DMS79 treated with DMSO at 0.1 percent for 48 hours (cell line): ENCODE measurements at places on chromosomes 7 and 10.

- no peak for DNase-seq
Observed at GRCh38 chr7:50671386-50671785, 106.2 kb upstream of the DDC start.

DNA sequence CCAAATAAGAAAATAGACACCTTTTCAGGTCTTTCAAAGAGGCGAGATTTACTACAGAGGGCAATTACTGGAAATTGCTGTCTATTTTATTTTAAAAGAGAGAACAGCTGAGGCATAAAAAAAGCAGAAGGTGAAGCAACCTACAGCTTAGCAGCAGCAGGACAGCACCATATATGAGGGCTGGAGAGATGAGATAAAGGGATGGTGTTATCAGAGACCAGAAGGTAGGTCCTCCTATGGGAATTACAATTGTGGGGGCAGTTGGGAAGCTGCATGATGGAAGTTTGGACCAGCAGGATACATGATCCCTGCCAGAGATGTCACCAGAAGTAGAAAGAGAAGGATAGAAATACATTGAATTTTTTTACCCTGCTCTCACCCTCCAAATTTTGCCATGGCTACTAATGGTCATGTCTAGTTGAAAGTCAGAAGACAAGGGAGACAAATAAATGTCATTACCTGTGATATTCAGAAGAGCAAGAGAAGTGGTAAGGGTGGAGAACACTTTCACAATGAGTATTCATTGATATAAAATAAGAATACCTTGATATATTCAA, 77.2 kb upstream of the CALCR start:
- DNase-seq = no peak

- no peak for DNase-seq
Observed at GRCh38 chr10:12701696-12702095, 299.8 kb downstream of the CCDC3 start.

DNA sequence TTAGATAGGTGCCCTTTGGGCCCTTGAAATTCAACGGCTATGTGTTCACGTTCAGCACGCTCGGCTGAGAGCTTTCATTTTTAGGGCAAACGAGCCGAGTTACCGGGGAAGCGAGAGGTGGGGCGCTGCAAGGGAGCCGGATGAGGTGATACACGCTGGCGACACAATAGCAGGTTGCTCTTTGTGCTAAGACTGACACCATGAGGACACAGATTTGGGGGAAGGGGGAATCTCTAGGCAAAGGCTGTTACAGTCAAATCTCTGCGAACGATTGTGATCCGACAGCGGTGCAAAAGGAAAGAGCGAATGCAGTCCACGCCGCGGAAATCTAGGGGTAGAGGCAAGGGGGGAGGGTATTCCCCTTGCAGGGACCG, 667 bp downstream of the KLLN start:
- no peak for DNase-seq

DNA sequence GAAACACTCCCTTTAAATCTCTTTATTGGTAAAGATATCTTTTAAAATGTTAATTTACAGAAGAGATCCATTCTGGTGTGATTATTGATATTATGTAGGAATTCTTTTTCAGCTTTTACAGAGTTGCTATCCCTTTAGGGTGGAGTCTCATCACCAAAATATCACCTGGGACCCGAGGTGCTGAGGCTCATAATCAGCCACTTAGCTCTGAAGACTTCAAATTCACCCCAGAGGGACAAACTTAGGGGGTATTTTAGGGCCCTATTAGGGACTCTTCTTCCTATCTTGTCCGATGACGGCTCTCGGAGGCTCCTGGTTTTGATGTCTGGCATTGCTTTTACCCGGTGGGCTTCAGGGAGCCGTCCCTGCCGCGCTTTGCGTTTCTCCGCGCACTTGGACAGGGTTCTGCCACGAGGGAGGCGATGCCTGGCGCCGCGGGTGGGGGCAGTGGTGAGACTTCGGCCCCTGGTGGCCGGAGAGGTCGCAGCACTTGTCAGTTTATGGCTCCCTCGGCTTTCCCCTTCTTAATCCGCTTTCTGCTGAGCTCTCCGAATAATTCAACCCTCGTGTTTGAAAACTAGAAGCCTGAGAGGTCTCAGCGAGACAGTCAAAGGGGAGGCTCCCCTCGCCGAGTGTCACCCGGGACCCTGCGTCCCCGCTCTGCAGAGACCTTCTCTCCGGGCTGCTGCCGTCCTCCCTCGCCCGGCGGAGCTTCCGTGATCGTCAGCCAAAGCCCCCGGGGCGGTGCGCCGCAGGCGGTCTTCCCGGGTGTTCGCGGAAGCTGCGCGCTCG, 27.8 kb downstream of the RBM20 start:
- no peak for DNase-seq

DNA sequence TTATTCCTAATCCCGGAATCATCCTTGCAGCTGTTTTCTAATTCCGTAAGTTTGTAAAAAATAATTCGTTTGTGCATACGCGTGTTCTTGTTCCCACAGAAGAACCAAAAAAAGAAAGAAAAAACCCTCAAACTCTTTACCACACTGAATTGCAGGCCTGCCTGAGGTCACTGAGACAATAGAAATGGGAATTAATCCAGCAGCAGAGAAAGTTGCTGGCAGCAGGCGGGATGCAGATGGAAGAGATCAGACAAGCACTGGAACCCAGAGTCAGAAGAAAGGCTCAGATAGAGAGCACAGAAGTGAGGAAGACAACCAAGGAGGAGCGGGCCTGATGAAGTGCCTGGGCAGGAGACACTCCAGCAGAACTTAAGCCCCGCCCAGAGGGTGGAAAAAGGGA, 141.5 kb upstream of the VWC2 start:
- no peak for DNase-seq

GRCh38 chr7:29319719-29320521, 125.3 kb downstream of the CHN2 start:
- no peak for DNase-seq

DNA sequence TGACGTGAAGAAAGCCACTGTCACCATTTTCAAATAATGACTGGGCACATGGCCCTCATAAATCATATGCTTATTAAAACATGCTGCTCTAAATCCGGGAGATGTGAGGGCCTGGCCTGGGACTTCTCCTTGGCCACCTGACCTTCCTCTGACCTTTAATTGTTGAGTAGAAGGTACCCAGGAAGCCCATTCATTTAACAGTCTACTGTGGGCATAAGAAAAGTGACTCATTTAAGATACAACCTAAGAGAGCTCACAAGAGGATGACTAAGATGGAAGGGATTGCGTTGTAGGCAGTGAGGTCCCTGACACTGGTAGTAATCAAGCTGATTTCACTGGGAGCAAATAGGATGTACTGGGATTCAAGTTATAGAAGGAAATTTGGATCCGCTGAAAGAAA, 203.4 kb upstream of the GPR26 start:
- no peak for DNase-seq

DNA sequence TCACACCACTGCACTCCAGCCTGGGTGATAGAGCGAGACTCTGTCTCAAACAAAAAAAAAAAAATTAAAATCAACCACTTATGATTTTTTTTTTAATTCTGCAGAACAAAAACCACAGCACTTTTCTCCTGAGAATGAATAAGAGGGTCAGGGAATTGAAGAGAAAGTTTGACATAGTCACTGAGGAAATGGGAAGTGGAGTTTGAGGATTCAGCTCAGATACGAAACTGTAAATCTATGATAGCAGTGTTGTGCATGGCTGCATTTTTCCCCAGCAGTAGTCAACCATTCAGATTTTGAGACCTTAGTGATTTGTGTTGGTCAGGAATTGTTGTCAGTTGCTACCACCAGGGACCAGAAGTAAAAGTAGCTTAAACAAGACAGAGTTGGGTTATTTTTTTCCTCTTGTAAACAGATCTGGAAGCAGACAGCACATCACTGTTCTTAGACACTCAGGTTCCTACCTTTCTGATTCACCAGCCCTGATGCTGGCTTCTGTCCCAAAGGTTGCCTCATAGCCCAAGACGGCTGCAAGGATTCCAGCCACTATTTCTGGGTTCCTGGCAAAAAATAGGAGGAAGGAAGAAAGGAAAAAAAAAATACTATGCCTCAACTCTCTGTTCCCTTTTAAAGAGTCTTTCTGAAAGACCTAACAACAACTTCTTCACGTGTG, 20.1 kb downstream of the PILRA start:
- DNase-seq = no peak

GRCh38 chr7:49112647-49113046, 188.3 kb downstream of the CDC14C start:
- DNase-seq = no peak

GRCh38 chr7:593324-594115, 73.9 kb upstream of the PDGFA start:
- DNase-seq = no peak

- DNase-seq = no peak
Observed at GRCh38 chr10:116355341-116355740, 31.1 kb downstream of the CCDC172 start.

DNA sequence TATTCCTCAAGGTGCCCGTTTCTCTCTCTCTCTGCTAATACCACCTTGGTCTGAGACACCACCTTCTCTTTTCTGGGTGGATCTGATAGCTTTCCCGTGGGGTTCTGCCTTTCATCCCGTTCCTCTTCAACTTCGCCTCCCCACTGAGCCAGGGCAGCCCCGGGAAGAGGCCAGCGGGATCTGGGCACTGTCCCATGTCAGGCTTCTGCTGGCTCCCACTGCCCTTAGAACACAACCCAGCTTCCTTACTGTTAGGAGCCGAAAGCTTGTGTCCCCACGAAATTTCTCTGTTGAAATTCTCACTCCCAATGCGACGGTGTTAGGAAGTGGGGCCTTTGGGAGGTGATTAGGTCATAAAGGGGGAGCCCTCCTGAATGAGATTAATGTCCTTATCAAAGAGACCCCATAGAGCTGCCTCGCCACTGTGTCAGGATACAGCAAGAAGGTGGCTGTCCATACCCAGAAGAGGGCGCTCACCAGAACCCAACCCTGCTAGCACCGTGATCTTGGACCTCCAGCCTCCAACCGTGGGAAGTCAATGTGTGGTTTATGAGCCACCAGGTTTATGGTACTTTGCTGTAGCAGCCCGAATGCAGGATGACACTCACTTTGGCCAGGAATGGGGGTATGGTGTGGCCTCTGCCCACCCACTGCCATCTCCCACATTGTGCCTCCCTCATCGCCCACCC, 79.2 kb downstream of the CAMK1D start:
- no peak for DNase-seq

- DNase-seq = no peak
Observed at GRCh38 chr7:152333134-152333533, 102.7 kb downstream of the KMT2C start.

DNA sequence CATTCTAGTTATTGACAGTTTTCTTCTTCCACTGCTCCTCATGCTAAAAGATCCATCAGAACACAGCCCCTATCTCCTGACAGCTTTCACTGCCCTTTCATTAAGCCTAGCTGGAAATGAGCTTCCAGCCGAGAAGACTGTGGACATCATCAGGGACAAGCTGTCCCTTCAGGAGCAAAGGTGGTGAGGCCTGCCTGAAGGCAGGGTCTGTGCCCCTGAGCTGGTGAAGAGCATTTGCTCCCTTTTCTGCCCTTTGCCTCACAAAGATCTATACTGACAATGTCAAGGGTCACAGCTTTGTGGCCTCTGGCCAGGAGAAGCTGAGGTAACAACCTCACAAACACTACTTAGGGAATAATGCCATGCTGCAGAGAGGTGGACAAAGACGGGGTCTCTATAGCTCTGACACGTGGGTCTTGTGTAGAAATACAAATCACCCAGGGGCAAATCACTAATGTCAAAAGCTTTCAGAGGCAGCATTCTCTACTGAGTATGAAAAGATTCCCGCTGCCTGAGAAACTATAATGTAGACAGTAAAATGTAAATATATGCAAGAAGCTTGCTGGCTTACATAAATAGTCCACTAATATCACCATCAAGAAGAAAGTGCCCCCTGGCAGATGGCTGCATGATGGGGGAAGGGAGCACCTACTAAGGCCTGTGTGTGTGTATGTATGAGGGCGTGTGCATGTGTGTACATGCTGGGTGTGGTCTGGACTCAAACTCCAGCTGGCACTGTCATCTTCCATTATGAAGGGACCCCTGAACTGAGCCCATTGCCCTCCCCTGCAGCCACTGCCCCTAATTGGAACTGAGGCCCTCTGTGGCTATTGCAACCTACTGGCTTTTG, 55.8 kb downstream of the HBP1 start:
- no peak for DNase-seq

DNA sequence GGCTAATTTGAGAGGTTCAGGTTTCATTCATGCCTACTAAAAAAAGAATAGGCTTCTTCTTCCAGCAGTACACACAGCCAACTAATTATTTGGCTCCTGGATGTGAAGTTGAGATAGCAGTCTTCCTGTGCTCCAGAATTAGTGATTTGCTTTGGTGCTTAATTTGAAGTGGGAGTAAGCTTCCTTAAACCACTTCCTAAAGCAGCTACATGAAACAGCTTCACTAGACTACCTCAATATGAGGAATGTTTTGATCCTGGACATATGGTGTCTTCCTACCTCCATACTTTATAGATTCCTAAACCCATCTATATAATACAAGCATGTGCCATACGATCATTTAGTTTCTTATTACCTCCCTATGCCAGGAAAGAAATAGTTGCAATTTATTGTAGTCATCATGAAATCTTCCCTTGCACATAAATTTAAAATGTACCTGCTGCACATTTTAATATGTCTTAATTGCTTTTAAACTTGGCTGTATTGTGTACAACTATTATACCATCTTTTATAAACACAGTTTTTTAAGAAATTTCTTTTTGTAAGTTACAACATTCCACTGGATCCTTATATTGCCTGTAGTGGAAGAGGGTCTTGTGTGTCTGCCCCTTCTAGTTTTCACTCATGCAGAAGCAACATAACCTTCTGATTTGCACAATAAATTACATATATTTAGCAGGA, 8.6 kb downstream of the VIM start:
- DNase-seq = no peak

- DNase-seq = no peak
Observed at GRCh38 chr10:110744782-110745181, 100.6 kb downstream of the RBM20 start.

GRCh38 chr7:80078159-80078731, 56.4 kb upstream of the GNAI1 start:
- DNase-seq = peak; percentile 23

DNA sequence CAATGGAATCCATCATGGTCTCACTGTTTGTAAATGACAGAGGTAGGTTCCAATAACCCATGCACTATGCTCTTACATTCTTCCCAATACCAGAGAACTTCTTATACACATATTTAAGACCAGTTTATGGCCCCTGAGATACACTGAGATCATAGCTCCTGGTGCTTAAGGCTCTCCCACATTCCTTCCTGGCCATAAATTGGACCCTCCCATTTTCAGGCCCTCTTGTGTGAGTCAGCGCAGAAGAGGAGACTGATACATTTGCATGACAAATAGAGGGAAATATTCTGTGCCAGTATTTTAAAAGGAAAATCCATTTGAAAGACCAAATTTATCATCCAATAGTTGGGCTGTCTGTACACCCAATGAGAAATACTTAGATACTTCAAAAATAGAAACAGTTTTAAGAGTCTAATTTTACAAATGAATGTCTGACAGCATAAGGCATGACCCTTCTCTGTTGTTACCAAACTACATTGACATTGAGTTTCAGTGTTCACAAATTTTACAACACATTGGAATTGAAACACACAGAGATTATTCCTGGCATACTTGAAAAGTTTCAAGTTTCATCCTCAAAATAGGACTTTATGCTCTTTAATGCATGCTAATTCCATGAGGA, 35.3 kb downstream of the SLC16A9 start:
- no peak for DNase-seq

- no peak for DNase-seq
Observed at GRCh38 chr7:101488826-101489572, 126.3 kb downstream of the COL26A1 start.
